Activated gamma-delta T cell treated with Interleukin-2 at 50 U/mL for 16 hours (primary cell): ENCODE measurements at places on chromosomes 11 and 22.

DNA sequence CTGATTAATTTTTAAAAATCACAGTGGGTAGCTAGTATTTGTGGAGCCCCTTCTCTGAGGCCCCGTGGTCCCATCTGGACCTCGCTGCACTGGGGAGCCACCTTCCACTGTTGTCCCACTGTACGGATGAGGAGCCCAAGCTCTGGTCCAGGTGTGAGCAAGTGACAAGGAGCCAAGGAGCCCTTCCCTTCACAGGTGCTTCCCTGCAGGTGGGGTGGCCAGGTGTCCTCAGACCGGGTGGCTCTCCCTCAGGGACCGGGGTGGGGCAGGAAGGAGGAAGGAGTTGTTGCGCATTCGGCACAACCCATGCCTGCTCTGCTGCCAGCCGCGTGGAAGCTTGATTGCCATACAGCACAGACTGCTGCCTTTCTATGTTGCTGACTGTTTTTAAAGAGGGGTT, 10.4 kb upstream of the SEPTIN5 start:
- DNase-seq: no peak

DNA sequence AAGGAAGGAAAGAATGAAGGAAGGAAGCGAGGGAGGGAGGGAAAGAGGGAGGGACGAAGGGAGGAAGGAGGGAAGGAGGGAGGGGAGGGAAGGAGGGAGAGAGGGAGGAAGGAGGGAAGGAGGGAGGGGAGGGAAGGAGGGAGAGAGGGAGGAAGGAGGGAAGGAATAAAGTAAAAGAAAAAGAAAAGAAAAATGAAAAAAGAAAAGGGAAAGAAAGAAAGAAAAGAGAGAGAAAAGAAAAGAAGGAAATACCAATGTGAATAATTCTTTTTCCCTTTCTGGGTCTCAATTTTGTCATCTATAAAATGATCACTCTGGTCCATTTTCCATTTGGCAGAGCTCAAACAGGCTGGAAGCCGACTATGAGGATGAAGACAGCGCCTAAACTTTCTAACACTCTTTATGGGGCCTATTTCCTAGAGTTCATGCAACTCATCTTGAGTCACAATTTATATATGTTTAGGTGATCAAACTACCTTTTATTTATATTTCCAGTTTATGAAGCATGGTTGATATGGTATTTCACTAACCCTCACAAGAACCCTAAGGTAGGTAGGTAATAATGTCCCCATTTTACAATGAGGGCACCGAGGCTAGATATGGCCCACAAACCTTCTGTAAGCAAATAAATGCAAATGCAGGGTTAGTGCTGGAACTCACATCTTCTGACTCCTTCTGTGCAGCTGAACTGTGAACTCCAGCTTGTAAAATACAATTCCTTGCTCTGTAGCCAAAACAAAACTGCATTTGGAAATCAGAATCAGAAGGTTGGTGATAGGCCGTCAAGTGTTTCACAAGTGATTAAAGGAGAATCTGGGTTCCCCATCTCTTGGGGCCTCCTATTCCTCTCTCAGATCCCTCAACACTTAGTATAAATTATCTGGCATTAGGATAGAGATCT, 434.3 kb downstream of the ETS1 start:
- no peak for DNase-seq

DNA sequence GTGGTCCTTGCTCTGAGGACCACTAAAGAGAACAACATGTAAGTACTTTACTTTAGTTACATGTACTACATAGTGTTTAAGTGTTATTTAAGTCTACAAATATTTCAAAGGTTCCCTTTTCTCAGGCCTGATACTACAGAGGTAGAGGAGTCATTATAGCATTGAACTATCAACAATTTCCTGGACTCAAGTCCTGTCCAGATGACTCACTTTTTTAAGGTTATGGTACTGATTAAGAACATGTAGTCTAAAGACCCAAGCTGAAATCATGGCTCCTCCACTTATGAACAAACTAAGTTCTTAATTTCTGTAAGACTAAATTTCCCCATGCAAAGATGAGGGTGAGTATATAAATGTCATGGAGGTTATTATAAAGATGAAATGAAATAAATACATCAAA, 74.7 kb downstream of the NARS2 start:
- DNase-seq: no peak

GRCh38 chr22:30128511-30128910, 48.2 kb downstream of the HORMAD2 start:
- no peak for DNase-seq

DNA sequence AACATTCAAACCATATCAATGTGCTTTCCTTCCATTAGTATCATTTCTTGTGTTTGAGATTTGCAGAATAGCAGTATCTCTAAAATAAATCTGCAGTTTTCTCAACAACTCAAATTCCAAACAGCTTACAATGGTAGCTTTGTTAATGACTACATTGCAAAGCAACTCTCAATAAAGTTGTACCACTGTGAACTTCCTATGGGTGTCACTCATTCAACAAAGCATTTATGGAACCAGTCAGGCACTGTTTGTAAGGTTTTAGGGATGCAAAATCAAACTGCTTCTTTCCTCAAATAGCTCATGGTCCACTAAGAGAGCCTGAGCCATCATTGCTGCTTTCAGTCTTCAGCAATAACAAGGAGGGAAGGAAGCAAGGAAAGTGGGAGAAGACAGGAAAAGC, 91.0 kb downstream of the CCDC83 start:
- DNase-seq: no peak

DNA sequence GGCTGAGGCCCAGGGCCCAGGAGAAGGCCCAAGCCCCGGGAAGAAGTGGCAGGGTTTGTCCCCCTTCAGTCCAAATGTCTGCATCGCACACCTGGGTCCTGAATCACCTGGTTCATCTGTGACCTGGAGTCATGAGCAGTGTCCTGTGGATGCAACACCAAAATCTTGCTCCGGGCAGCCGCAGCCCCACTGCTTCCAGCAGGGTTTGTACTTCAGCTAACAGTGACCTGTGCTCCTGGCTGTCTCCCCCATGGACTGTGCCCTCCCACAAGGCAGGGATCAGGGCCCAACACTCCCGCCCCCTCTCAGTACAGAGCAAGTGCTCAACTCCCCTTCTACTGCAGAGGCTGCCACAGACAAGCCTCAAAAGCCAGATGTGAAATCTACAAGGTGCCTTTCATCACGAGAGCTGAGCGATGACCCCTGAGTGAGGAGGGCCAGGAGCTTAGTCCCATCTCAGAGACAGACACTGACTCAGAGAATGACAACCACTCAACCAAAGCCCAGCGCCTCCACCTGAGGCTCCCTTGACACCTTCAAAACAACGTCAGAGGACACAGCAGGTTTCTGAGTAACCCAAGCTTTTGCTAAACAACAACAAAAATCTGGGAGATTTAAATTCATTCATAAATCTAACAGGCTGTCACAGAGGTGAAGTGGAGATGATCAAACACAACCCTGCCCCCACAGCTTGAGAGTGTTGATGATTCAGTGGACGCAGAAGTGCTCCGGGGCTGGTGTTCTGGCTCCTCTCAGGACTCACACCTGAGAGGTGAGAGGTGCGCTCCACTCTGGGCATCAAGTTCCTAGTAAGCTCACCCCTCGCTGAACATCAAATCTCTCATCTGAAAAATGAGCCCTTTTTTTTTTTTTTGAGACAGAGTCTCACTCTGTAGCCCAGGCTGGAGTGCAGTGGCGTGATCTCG, 3.4 kb downstream of the KIAA0930 start:
- no peak for DNase-seq

GRCh38 chr22:34281738-34282137, 361.5 kb upstream of the LARGE1 start:
- DNase-seq: no peak

DNA sequence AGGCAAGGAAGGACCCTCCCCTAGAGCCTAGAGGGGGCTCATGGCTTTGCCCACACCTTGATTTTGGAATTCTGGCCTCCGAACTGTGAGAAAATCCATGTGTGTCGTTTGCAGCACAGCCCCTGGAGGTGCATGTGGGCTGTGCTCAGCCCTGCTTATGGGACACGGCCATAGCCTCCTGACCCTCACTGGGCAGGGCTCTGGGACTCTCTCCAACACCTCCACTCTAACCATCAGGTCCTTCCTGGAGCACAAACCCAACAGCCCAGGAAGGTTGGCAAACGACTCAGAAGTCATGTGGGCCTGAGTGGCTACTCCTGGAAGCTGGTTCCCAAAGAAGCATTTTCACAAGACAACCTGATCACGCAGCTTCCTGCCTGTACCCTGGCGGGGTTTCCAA, 144.1 kb downstream of the CTTN start:
- DNase-seq: no peak

GRCh38 chr11:122775675-122776271, 62.5 kb upstream of the CRTAM start:
- DNase-seq: no peak

DNA sequence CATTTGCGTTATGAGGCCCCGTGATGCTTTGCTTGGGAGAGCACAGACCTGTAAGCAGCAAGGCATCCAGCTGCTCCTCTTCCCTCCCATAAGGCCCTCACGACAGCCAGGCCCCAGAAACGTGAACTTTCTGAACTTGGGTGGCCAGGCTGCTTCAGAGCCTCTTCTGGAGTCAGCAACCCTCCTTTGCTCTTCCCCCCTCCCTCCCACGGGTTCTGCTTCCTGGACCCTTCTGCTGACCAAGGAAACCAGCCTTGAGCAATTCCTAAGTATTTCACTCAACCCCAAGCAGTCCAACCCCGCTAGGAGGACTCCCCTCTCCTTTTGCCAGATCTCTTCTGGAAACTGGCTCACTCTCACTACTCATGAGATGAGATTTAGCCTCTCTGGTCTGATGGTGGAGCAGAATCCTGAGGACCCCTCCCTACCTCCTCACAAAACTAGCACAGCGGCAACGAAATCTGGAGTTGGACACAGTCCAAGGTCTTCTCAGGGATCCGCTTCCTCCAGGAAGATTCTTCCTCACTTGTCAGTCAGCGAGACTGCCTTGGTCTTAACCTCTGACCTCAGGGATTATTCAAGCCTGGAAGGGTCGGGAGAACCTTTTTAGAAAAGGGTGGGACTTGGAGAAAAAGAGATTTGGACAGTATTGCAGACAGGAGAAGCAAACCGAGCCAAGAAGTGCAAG, 86.2 kb downstream of the UBASH3B start:
- no peak for DNase-seq

- DNase-seq: no peak
Measured at GRCh38 chr11:23759489-23759888, 737.4 kb upstream of the LUZP2 start.

- DNase-seq: no peak
Measured at GRCh38 chr11:105718641-105719040, 108.8 kb downstream of the GRIA4 start.

- DNase-seq: no peak
Measured at GRCh38 chr11:36211761-36212430, 77.3 kb downstream of the COMMD9 start.

GRCh38 chr11:43676933-43677332, 3.6 kb upstream of the HSD17B12 start:
- DNase-seq: no peak

DNA sequence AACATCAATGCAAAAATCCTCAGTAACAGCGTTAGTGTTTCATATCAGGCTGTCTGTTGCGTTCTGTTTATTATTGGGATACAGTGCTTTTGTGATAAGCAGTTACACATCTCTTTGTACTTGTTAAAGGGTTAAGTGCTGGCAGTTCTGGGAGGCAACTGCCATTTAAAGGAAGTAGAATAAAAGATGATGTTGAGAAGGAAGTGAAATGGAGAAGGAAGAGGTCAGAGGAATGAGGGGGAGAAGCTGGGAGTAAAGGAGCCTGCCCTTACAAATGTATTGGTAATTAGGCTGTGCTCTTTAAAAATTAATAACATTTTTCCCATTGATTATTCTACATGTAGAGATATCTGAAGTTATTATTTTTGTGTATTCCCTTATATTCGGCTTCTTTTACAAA, 674.7 kb downstream of the NTM start:
- DNase-seq: no peak

DNA sequence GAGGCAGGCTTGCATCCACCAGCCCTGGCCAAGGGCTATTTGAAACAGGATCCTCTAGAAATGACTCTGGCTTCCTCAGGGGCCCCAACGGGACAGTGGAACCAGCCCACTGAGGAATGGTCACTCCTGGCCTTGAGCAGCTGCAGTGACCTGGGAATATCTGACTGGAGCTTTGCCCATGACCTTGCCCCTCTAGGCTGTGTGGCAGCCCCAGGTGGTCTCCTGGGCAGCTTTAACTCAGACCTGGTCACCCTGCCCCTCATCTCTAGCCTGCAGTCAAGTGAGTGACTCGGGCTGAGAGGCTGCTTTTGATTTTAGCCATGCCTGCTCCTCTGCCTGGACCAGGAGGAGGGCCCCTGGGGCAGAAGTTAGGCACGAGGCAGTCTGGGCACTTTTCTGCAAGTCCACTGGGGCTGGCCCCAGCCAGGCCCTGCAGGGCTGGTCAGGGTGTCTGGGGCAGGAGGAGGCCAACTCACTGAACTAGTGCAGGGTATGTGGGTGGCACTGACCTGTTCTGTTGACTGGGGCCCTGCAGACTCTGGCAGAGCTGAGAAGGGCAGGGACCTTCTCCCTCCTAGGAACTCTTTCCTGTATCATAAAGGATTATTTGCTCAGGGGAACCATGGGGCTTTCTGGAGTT, 13.3 kb downstream of the IL10RA start:
- no peak for DNase-seq

DNA sequence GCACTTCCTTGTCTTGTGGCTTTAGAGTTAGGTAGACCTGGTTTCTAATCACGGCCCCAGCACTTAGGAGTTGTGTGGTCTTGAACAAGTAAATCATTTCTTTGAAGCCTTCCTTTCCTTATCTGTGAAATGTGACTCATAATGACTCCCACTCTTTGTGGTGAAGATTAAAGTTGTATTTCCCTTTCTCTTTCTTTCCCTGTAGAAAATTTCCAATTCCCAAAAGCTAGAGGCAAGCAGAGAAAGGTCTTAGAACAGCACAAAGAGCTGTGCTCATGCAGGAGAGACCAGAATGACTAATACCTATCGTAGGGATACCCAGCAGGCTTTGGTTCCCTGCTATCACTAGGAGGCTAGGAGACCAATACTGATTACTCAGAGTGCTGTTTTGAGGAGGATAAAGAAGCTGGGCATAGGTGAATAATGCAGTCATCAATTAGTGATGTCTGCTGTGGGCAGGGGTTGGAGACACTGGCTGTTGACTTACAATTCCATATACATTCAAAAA, 270.7 kb upstream of the SYN3 start:
- DNase-seq: no peak

GRCh38 chr22:43305806-43306205, 37.4 kb downstream of the SCUBE1 start:
- no peak for DNase-seq

DNA sequence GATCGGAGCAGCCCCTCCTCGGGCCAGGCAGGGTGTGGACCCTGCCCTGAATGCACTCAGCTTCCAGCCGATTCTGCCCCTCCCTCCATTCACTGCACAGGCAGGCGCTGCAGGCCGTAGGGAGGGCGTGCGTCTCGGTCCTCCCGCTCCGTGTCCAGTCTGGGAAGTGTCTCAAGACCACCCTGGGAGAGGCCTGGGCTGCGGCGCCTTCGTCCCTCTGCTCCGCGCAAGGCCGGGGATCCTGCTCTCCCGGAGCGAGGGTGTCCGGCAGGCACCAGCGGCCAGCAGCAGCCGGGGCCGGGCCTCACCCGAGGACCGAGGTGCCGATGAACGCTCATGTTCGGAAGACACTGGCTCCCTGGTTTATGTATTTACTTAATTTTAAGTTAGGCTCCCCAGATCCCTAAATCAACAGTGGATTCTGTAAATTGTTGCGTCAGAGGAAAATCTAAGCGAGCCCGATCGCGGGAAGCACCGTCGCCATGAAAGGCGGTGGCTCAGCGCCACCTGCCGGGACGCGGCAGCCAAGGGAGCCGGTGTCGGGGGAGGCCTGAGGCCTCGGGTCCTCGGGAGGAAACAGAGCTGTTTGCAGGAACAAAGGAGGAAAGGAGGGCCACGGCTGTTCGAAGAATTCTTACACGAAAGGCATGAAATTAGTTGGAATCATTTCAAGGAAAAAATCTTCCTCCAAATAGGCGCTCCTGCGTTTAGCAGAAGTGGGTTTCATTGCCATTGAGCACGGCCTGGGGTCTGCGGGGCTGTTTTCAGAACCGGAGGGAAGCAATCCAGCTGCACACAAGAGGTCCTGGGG, 195.3 kb downstream of the BRD1 start:
- DNase-seq: no peak
